ENCODE measurements at places on chromosomes 16 and 17. TPM values are rescaled to one million over a fixed set of nuclear protein-coding genes. Genes with fewer than 3 reads are reported as not detected.

EXOC3L1 gene
- 29.2 TPM for total RNA-seq

CTRB1 gene
- not detected for total RNA-seq

USP43 gene
- total RNA-seq: 0.39 TPM

MARCHF10 gene
- total RNA-seq: not detected

ZG16 gene
- total RNA-seq: not detected

TMEM88 gene
- 31.8 TPM for total RNA-seq

KRTAP4-3 gene
- not detected for total RNA-seq

CALCOCO2 gene
- 167 TPM for total RNA-seq

SLC52A1 gene
- 0.72 TPM for total RNA-seq

WNT3 gene
- 0.52 TPM for total RNA-seq

NT5M gene
- total RNA-seq: 2.6 TPM

NGFR gene
- total RNA-seq: 24.1 TPM

GRCh38 chr17:39178536-39178935, 12.6 kb upstream of the ARL5C start:
- peaks cover 8% of the 10 kb centered on the region for H3K4me1 ChIP-seq
- no peak for DNase-seq
- no peak overlapping the region for H3K4me3 ChIP-seq
- peaks cover 3% of the 10 kb centered on the region for H3K36me3 ChIP-seq

- DNase-seq: no peak
- peaks cover 6% of the 10 kb centered on the region for H3K4me1 ChIP-seq
- H3K27me3 ChIP-seq: peaks cover 8% of the 10 kb centered on the region
Measured at GRCh38 chr17:48676963-48677558, 45.3 kb downstream of the PRAC1 start.

- H3K4me3 ChIP-seq: no peak overlapping the region
- no peak for DNase-seq
- no peak overlapping the region for H3K27ac ChIP-seq
Measured at GRCh38 chr16:67108489-67108888, 1.3 kb upstream of the PHAF1 start.

- H3K27ac ChIP-seq: no peak overlapping the region
- H3K36me3 ChIP-seq: peaks cover 99% of the 10 kb centered on the region
- no peak for DNase-seq
- no peak overlapping the region for H3K4me3 ChIP-seq
- H3K4me1 ChIP-seq: no peaks in the 10 kb centered on the region
Measured at GRCh38 chr17:37541880-37542660, 52.4 kb downstream of the DUSP14 start.

DNA sequence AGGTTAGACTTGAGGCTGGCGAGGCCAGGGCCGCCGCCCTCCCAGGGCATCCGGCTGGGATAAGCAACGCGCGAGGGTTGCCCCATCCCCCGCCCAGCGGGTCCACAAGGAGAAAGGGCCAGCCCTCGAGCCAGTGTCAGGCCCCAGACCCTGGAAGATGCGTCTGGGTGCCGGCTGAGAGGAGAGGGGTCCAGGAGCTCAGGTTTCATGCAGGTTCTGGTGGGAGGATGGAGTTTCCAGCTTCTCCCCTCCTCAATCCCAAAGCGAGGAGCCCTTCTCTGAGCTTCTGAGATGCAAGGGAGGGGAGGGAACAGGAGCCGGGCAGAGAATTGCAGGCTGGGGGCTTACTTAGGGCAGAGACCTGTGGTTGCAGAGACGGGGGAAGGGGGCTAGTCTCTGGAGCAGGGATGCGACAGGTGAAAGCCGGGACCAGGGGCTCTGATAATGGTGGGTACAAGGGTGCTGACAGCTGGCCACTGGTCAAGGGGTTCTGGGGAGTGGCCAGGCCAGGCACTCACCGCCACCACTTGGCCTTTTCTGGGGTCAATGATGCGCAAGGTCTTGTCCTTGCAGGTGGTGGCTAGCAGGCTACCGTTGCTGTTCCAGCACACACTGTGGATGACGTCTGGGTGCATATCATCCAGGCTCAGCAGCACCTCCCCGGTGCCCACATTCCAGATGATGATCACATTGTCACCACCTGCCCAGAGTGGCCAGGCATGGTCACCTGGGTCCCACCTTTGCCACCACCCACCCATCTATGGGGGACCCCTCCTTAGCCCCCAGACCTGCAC, 4.2 kb downstream of the CORO6 start:
- H3K27ac ChIP-seq: peak overlapping the region; percentile 79
- H3K27me3 ChIP-seq: peaks cover 8% of the 10 kb centered on the region
- peaks cover 47% of the 10 kb centered on the region for H3K4me1 ChIP-seq
- DNase-seq: no peak
- H3K4me3 ChIP-seq: peak overlapping the region; percentile 28

GRCh38 chr17:48569240-48569582, 8.9 kb downstream of the HOXB4 start:
- peak overlapping the region; percentile 41 for H3K4me3 ChIP-seq
- H3K27me3 ChIP-seq: peaks cover 11% of the 10 kb centered on the region
- no peaks in the 10 kb centered on the region for H3K36me3 ChIP-seq
- DNase-seq: no peak
- peaks cover 56% of the 10 kb centered on the region for H3K4me1 ChIP-seq

- H3K4me1 ChIP-seq: peaks cover 13% of the 10 kb centered on the region
- no peaks in the 10 kb centered on the region for H3K27me3 ChIP-seq
- H3K4me3 ChIP-seq: no peak overlapping the region
- H3K36me3 ChIP-seq: peaks cover 22% of the 10 kb centered on the region
Measured at GRCh38 chr17:44355642-44356099, 8.0 kb downstream of the FAM171A2 start.

- H3K27me3 ChIP-seq: no peaks in the 10 kb centered on the region
- peaks cover 80% of the 10 kb centered on the region for H3K4me1 ChIP-seq
Measured at GRCh38 chr17:40450175-40450574, 6.9 kb downstream of the IGFBP4 start.

DNA sequence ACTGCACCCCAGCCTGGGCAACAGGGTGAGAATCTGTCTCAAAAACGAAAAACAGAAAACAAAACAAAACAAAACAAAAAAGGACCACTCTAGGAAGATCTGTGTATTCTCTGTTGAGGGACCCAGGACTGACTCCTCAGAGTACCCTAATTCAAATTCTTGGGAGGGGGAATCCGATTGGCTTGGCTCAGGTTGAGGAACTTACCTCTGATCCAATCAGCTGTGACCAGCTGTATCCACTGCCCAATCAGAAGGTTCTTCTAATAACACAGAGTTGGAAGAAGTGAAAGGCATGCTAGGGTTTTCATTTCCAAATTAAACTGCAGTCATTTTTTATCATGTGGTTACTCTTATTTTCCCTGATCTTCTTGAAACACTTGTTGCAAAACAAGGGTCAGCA, 105.9 kb upstream of the CACNG3 start:
- DNase-seq: no peak
- H3K27ac ChIP-seq: no peak overlapping the region
- peaks cover 4% of the 10 kb centered on the region for H3K4me1 ChIP-seq
- H3K27me3 ChIP-seq: no peaks in the 10 kb centered on the region
- H3K36me3 ChIP-seq: peaks cover 78% of the 10 kb centered on the region

GRCh38 chr16:62035115-62036092, 834 bp downstream of the CDH8 start:
- DNase-seq: peak; percentile 50
- no peak overlapping the region for H3K27ac ChIP-seq
- H3K36me3 ChIP-seq: no peaks in the 10 kb centered on the region
- H3K27me3 ChIP-seq: peaks cover 66% of the 10 kb centered on the region

GRCh38 chr17:32445074-32445415, 735 bp downstream of the PSMD11 start:
- peak overlapping the region; percentile 89 for H3K27ac ChIP-seq
- H3K4me3 ChIP-seq: peak overlapping the region; percentile 86
- peaks cover 24% of the 10 kb centered on the region for H3K36me3 ChIP-seq
- DNase-seq: no peak
- no peaks in the 10 kb centered on the region for H3K27me3 ChIP-seq

- H3K4me1 ChIP-seq: no peaks in the 10 kb centered on the region
- H3K4me3 ChIP-seq: no peak overlapping the region
- no peak for DNase-seq
- H3K27me3 ChIP-seq: no peaks in the 10 kb centered on the region
Measured at GRCh38 chr17:30597776-30598288, 120.6 kb downstream of the GOSR1 start.

DNA sequence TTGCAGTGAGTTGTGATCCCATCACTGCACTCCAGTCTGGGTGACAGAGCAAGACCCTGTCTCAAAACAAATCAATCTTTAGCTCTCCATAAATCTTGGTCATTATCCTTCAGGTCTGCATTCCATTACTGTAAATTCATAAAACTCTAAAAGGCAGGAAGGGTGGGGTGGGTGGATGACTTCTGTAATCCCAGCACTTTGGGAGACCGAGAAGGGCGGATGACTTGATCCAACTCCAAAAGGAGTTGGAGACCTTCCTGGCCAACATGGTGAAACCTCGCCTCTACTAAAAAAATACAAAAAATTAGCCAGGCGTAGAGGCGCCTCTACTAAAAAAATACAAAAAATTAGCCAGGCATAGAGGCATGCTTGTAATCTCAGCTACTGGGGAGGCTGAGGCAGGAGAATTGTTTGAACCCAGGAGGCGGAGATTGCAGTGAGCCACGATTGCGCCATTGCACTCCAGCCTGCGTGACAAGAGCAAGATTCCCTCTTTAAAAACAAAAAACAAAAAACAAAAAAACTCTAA, 2.2 kb upstream of the UBE2Z start:
- H3K27me3 ChIP-seq: no peaks in the 10 kb centered on the region
- peaks cover 5% of the 10 kb centered on the region for H3K36me3 ChIP-seq
- peaks cover 23% of the 10 kb centered on the region for H3K4me1 ChIP-seq
- DNase-seq: no peak
- H3K27ac ChIP-seq: no peak overlapping the region
- H3K4me3 ChIP-seq: no peak overlapping the region

DNA sequence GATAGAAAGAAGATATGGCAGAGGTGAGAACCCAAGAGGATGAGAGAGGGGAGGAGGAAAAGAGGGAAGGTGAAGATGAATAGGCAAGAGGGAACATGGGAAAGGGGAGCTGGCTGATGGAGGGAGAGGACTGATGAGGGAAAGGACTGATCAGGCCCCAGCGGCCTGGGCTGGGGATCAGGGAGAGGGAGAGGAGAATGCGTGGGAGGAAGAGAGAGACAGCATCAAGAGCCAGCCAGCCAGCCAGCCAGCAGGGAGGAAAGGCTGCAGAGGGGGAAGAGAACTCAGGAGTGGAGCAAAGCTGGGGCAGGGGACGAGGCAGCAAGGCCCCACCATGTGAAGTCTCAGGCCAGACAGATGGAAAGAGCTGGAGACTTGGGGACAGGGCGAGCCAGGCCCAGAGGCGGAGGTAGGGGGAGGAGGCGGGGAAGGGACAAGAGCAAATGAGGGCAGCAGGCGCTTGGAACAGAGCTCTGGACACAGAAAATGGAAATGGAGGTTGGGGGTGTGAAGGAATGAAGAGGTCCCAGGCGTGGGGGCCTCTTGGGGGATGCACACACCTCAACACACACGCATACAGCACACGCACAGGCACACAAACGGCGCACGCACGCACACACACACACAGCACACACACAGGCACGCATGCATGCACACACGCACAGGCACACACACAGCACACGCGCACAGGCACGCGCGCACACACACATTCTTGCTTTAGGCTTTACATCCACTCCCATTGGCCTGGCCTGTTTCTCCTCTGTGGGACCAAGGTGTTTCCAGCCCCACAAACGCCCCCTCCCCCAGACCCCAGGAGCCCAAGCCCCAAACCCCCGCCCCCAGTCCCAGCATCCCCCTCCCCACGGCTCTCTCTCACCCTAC, 12.3 kb downstream of the DLG4 start:
- peaks cover 11% of the 10 kb centered on the region for H3K36me3 ChIP-seq
- no peak overlapping the region for H3K4me3 ChIP-seq
- H3K27ac ChIP-seq: peak overlapping the region; percentile 81
- peaks cover 17% of the 10 kb centered on the region for H3K4me1 ChIP-seq
- peak; percentile 66 for DNase-seq

GRCh38 chr17:83032781-83033180, 46.6 kb upstream of the METRNL start:
- no peaks in the 10 kb centered on the region for H3K4me1 ChIP-seq
- no peaks in the 10 kb centered on the region for H3K27me3 ChIP-seq
- H3K27ac ChIP-seq: no peak overlapping the region
- no peak overlapping the region for H3K4me3 ChIP-seq
- no peaks in the 10 kb centered on the region for H3K36me3 ChIP-seq

DNA sequence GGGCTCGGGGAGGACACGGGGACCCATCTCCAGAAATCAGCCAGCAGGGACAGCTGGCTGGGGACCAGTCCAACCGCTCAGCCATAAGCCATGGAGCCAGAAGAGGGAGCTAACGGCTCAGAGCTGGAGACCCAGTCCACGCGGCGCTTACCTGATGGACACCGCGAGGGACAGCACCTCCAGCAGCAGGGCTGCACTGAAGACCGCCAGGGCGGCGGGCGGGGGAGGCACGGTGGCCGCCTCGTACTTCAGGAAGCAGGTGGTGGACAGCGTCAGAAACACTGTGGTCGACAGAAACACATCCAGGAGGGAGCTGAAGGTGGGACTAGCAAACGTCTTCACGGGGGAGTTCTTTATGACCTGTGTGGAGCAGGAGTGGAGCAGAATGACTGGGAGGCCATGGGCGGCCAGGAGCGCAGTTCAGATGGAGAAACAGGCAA, 102.6 kb upstream of the CREBBP start:
- H3K4me3 ChIP-seq: no peak overlapping the region
- peak; percentile 82 for DNase-seq

DNA sequence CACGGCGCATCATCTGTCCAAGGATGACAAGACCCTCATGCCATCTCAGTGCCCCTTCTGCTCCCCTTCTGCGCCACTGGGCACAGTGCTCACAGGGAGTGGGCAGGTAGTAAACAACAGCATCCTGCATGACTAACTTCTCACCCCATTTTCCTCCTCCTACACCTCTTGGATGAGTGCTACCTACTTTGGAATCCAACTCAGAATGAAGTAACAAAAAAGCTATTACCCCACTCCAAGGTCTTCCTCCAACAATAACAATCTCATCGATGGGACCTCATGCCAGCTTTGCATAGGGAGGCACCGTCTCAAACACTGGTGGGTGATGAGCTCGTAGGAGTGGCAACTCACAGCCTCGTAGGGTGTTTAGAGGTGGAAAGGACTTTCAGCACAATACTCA, 98.6 kb upstream of the RCVRN start:
- no peak overlapping the region for H3K4me3 ChIP-seq
- H3K36me3 ChIP-seq: peaks cover 6% of the 10 kb centered on the region
- H3K27ac ChIP-seq: no peak overlapping the region
- no peaks in the 10 kb centered on the region for H3K27me3 ChIP-seq
- DNase-seq: no peak

DNA sequence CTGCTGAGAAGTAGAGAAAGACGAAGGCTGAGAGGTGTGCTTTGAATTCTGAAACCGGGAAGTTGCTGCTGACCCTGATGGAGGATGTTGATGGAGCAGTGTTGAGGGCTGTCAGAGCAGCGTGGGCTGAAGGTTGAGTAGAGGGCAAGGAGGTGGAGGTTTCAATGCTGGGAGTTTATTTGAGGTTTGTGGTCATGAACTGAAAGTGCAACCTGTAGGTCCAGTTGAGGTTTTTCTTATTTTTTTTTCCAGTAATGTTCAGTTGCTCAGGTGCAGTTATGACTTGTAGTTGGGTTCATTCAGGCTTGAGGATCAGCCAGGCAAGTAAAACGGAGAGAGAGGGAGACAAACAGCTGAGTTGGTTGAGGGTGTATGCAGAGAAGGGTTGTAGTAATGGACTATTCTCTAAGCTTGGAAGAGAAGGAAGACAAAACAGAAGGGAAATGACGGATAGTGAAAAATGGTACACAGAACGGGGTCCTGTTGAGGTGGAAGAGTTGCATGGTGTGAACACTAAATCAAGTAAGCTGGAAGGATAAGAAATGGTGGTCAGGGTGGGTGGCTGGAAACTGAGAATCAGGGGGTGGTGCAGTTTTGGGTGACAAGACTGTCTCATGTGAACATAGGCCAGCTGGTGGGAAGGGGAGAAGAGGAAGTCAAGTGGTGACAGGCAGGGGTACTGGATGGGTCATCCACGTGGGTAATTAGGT, 8.7 kb upstream of the UBE2G1 start:
- no peak for DNase-seq
- peaks cover 15% of the 10 kb centered on the region for H3K4me1 ChIP-seq
- peak overlapping the region; percentile 65 for H3K27ac ChIP-seq
- no peaks in the 10 kb centered on the region for H3K36me3 ChIP-seq
- H3K4me3 ChIP-seq: no peak overlapping the region

Measured in spleen (tissue), 13 donors.